Activated CD4-positive, alpha-beta T cell treated with anti-CD3 and anti-CD28 coated beads, Interleukin-2, amount 50 U/mL, for 4 hours (primary cell): ENCODE measurements at places on chromosomes 4 and X.

GRCh38 chrX:2614911-2615310 lies 76.2 kb upstream of the CD99 start:
- no peak for DNase-seq

DNA sequence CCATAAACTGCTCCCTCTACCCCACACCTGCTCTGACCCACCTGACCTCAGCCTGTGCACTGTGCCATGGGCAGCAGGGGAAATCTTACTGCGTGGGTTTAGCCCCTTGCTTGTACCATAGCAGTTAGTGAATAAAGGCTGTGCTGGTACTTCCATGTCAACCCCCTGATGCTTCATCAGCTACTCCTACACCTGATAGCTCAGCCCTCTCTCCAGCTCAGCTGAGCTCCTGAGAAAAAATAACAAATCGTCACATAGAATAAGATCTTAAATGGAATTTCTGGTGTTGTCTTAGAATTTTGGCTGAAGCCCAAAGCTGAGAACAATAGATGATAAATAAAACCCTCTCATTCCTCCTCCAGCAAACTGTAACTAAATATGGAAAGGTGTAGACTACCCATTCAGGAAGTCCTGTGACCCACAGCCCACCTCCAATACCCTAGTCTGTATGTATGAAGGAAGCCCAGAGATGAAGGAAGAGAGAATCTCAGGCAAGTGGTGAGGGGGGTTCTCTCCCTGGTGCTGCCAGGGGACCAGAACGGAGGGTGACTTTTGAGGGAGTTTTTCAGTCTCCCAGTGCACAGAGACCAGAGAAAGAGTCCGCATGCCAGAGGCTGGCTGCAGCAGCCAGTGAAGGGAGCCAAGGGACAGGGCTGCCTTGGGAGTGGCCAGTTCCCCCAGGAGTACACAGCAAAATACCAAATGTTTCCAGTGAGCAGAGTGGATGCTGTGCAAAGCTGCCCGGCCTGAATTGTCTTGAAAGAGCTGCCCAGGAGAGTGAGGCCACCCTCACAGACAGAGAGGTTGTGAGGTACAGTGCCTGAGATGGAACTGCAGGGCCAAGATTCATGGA lies 227.3 kb downstream of the QDPR start:
- no peak for DNase-seq

DNA sequence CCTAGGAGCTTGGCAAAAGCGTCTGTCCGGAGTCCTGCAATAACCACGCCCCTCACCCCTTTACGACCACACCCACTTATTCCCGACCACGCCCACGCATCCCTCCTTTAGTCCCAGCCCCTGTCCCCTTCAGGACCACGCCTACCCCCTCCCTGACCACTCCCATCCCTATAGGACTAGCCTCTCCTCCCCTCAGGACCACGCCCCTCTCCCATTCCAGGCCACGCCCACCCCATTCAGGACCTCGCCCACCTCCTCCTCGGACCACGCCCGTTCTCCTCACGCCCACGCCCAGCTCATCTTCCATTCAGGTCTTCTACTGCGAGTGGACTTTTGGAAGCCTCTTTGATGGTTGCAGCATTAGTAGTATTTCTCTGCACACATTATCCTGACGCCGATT lies 131.2 kb upstream of the STX18 start:
- DNase-seq: no peak

DNA sequence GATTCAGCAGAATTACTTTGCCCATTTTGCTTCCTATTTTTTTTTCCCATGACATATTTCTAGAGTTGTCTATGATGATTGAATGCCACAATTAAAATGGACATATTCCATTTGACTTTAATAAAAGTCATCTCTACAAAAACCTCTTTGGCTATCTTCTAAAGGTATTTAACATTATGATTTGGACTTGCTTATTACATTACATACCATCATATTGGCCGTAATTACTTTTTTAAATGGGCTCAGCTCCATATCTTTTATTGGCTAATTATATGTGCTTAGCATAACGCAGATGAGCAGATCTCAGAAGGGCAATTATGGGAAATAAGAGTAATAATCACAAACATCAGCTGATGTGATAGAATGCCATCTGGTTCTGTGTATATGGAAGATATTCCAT lies 4.5 kb upstream of the LNX1 start:
- no peak for DNase-seq

- no peak for DNase-seq
These were observed 15.3 kb upstream of the HPRT1 start for GRCh38 chrX:134444681-134445080.

GRCh38 chr4:85058551-85058950 lies 92.1 kb upstream of the WDFY3 start:
- DNase-seq: no peak

DNA sequence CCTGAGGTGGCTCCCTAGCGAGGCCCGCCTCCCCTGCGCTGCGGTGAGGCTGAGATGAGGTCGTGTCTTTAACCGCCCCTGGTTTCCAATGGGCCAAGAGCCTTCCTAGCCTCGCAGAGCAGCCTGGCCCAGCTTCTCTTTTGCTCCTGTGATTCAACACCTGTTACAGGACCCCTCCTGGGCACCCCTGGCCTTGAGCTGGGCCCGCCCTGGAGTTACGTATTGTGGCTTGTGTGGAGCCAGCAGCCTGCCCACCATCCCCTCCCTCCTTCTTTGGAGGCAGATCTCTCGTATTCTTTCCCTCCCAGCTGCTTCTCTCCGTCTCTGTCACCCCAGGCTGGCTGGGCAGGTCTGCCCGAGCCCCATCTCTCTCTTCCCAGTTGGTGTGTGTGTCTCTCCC lies 19.3 kb upstream of the UBA1 start:
- DNase-seq: no peak

DNA sequence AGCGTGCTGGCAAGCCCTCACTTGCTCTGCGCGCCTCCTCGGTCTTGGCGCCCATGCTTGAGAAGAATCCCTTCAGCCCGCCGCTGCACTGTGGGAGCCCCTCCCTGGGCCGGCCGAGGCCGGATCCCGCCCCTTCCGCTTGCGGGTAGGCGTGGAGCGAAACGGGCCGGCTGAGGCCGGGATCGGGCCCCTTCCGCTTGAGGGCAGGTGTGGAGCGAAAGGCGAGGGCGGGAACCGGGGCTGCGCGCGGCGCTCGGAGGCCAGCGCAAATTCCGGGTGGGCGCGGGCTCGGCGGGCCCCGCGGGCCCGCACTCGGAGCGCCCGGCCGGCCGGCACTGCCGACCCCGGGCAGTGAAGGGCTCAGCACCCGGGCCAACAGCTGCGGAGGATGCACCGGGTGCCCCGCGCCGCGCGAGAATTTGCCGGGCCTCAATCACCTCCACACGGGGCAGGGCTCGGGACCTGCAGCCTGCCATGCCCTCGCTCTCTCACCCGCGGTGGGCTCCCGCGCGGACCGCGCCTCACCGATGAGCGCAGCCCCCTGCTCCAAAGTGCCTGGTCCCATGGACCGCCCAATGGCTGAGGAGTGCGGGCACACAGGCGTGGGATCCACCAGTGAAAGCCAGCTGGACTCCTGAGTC lies 58.1 kb upstream of the GBA3 start:
- no peak for DNase-seq

DNA sequence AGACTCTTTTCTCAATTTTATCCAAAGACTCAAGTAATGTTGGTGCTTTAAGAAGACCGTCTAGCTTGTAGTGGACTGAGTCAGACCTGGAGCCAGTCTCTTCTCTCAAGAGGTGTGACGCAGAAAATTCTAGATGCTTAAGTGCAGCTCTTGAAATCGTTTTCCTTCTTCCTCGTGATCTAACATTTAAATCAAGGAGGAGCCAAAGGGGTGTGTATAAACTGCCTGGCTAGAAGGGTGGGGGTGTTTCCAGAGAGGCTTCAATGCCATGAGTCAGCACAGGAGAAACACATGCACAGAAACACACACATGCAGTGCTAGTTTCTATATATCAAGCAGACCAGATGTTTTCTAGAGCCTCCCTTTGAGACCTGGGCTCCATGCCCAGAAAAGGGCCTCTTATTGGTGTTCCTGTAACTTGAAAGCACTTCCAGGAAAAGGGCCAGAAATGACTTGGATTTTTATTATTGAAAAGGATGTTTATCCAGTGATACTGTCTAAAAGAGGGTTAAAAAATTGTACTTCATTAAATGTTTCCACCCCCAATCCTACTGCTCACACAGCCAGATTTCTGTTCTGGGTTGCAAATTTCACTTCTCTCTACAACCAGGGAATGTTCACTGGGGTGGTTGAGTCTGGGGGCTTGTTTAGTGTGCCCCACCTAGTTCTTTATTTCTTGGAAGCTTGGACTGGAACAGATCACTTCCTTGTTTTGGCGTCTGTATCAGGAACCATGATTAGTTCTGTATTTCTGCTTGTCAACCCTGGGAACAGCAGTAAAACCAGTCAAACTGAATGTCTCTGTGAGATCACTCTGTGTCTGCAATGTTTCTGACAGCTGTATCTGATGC lies at the start of gene CLIC2:
TSS of gene CLIC2 (minus strand) at position 129 of the 851 bp plus-strand sequence. CDS start 187 bp downstream, outside the sequence.
- no peak for DNase-seq

GRCh38 chrX:25659317-25659716 lies 478.8 kb upstream of the MAGEB18 start:
- DNase-seq: no peak

DNA sequence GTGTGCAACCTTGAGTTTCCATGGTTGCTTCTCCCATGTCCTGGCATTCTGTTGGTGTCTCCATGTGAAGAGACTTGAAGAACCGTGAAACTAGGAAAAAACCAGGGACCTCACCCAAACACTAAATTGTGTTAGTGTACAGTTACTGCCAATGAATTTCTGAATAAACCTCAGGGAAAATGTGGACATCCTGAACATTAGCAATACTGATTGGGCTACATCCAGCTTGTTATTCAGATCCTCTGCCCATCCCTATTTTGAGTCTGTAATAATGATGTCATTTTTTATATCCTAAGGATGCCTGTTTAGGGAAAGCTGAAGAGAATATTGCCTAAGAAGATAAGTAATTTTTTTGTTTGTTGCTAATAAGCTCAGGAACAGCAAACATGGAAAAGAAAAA lies 262.7 kb downstream of the TMA16 start:
- no peak for DNase-seq

GRCh38 chr4:48664938-48665337 lies 115.1 kb downstream of the FRYL start:
- DNase-seq: no peak

- DNase-seq: no peak
These were observed 61.7 kb upstream of the GUCY1A1 start for GRCh38 chr4:155604718-155605626.

DNA sequence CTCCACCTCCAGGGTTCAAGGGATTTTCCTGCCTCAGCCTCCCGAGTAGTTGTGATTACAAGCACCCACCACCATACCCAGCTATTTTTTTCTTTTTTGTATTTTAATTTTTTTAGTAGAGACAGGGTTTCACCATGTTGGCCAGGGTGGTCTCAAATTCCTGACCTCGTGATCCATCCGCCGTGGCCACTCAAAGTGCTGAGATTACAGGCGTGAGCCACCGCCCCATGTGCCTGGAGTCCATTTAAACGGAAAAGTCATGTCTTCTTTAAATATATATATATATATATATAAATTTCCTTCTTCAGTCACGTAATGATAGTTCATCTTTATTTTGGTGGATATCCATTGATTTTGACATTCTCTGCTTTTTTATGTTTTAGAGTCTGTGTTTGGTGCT lies 264.0 kb upstream of the PITX2 start:
- no peak for DNase-seq

GRCh38 chr4:73432169-73433000 lies 3.6 kb upstream of the AFP start:
- no peak for DNase-seq

- DNase-seq: no peak
These were observed 1.7 kb downstream of the GALNT7 start for GRCh38 chr4:173170182-173170778.

DNA sequence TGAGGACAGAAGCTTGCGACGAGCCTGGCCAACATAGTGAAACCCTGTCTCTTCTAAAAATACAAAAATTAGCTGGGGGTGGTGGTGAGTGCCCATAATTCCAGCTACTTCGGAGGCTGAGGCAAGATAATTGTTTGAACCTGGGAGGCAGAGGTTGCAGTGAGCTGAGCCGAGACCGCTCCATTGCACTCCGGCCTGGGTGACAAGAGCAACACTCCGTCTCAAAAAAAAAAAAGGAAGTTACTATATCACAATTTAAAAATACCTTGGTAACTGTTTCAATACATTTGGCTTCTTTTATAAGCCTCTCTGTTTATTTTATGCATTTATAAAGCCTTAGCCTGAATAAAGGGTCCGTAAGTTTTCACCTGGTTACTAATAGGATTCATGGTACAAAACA lies 46.6 kb upstream of the CHRNA9 start:
- DNase-seq: no peak

DNA sequence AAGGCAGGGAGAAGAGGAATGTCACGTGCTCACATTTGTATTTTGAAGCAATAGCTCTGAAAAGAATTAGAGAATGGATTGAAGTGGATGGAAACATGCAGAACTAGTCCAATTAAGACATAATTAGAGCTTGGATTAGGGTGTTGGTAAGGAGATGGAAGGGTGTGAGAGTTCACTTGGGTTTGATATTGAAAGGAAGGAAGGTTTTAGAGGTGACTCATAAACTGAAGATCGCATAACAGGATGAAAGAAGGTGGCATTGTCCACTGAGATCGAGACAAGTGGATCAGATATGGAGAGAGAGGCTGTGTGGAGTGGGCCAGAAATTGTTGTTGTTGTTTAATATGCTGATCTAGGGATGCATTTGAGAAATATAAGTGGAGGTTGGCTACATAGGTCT lies 244.0 kb upstream of the SMIM31 start:
- no peak for DNase-seq

GRCh38 chr4:137070614-137071013 lies 461.7 kb downstream of the PCDH18 start:
- DNase-seq: no peak

DNA sequence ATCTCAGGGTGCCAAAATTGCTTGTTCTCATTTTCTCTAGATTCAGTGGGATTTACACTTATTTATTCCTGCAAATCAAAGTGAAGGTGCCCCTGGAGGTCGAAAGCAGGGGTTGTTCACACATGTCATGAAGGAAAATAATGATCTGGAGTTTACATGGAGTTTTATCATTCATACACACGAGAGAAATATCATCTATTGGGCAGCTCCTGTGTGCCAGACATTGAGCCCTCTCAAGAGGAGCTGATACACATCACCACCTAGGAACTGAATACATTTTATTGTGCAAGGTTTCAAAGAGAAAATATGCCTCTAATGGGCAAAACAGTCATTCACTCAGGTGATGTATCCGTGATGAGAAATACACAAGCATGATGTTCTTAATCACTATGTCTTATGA lies 23.5 kb downstream of the CLNK start:
- DNase-seq: no peak

GRCh38 chr4:23033796-23034195 lies 341.1 kb downstream of the GBA3 start:
- DNase-seq: no peak

- DNase-seq: no peak
These were observed 16.0 kb upstream of the RBM3 start for GRCh38 chrX:48558271-48558670.

- peak; percentile 49 for DNase-seq
These were observed 989 bp downstream of the N4BP2 start for GRCh38 chr4:40057586-40058091.

- DNase-seq: no peak
These were observed 18.4 kb downstream of the IL21 start for GRCh38 chr4:122602277-122603142.
